SJSA1 (cell line): ENCODE measurements at places on chromosomes 2 and 18. TPM values are rescaled to one million over a fixed set of nuclear protein-coding genes. Genes with fewer than 3 reads are reported as not detected.

DNA sequence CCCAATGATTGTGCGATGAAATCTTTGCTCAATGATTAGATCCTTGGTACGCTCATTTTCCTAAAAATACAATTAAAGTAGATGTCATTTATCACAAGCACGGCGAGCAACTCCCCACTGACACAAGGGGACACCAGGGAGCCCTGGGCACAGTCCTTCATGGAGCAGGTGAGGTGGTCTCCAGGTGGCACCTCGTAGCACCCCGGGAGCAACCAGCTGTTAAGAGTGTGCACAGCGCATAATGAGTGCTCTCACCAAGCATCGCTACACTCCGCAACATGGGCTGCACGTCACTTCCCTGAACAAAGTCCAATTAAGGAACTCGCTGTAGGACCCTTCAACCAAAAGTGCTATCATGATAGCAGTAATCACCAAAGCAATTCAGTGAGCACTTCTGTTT lies 59.8 kb downstream of the ANO7 start:
- no peak overlapping the region for H3K27ac ChIP-seq
- H3K4me3 ChIP-seq: no peak overlapping the region
- no peaks in the 10 kb centered on the region for H3K27me3 ChIP-seq
- H3K4me1 ChIP-seq: no peaks in the 10 kb centered on the region
- no peak for DNase-seq

- no peaks in the 10 kb centered on the region for H3K36me3 ChIP-seq
- no peaks in the 10 kb centered on the region for H3K4me1 ChIP-seq
- H3K27ac ChIP-seq: no peak overlapping the region
- peaks cover 9% of the 10 kb centered on the region; the same call in 1 of the 2 replicates for H3K27me3 ChIP-seq
Measured at GRCh38 chr18:13804305-13804704, 19.6 kb upstream of the MC5R start.

DNA sequence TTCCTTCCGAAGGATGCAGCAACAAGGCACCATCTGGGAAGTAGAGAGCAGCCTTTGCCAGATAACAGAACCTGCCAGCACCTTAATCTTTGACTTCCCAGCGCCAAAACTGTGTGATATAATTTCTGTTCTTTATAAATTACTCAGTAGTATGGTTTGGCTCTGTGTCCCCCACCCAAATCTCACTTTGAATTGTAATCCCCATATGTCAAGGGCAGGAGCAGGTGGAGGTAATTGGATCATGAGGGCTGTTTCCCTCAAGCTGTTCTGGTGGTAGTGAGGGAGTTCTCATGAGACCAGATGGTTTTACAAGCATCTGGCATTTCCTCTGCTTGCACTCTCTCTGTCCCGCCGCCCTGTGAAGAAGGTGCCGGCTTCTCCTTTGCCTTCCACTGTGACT lies 899.9 kb downstream of the TRIB2 start:
- H3K27ac ChIP-seq: no peak overlapping the region
- no peak overlapping the region for H3K4me3 ChIP-seq
- no peaks in the 10 kb centered on the region for H3K36me3 ChIP-seq
- H3K27me3 ChIP-seq: no peaks in the 10 kb centered on the region
- no peak for DNase-seq

KIDINS220 gene
- 50.8 and 76.7 TPM in 2 replicates for total RNA-seq

DNA sequence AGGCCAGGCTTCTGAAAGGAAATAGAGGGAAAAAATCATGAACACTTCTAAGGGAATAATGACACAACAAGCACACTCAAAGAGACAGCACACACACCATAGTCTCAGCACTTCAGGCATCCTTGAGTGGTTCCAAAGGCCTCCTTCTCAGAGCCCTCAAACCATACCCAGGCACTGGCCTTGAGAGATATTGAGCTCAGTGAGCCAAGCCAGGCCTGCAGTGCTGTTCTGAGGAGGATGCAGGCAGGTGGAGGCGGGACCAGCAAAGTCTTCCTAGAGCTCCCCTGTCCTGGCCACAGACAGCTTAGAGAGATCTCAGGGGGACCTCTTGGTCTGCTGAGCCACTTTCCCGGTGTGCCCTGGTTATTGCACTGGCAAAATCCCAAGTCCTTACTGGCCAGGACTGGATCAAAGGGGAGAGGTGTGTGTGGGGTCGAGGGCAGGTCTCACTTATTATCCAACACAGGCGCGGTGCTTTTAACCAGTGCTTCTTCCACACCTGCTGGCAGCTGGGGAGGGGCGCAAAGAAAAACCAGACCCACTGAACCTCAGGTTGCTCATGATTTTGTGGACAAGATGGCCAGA lies 86.8 kb upstream of the HAAO start:
- no peaks in the 10 kb centered on the region for H3K36me3 ChIP-seq
- no peak overlapping the region for H3K27ac ChIP-seq
- H3K4me3 ChIP-seq: no peak overlapping the region

PROM2 gene
- 9.2 TPM in 1 of 2 replicates, not detected in the other for total RNA-seq

XIRP2 gene
- total RNA-seq: not detected in 2 replicates

- DNase-seq: no peak
- no peaks in the 10 kb centered on the region for H3K4me1 ChIP-seq
- H3K36me3 ChIP-seq: no peaks in the 10 kb centered on the region
- H3K27me3 ChIP-seq: no peaks in the 10 kb centered on the region
- H3K27ac ChIP-seq: no peak overlapping the region
- no peak overlapping the region for H3K4me3 ChIP-seq
Measured at GRCh38 chr18:6866552-6867085, 137.1 kb downstream of the ARHGAP28 start.

DNA sequence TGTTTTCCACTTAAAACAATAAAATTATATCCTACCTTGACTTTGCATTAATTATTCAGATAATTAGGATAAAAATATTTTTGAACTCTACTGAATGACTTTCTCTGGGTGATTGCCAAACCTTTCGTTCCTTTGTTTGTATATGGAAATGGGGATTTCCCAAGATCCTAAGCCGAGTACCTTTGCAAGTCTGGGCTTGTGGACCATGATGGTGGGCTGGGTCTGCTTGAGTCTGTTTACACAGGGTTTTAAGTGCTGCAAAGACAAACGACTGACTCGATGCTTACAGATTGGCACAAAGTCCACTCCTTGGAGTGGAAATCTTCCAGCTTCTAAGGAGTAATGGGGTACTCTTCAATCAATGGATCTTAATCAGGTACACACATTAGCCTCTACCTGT lies 659.5 kb downstream of the TSN start:
- H3K27ac ChIP-seq: no peak overlapping the region
- no peaks in the 10 kb centered on the region for H3K27me3 ChIP-seq
- no peaks in the 10 kb centered on the region for H3K36me3 ChIP-seq
- no peak for DNase-seq
- no peak overlapping the region for H3K4me3 ChIP-seq

- no peak for DNase-seq
- no peaks in the 10 kb centered on the region for H3K27me3 ChIP-seq
- H3K27ac ChIP-seq: no peak overlapping the region
- H3K36me3 ChIP-seq: no peaks in the 10 kb centered on the region
- no peak overlapping the region for H3K4me3 ChIP-seq
Measured at GRCh38 chr2:69680001-69680675, 36.6 kb upstream of the AAK1 start.

- H3K4me3 ChIP-seq: no peak overlapping the region
Measured at GRCh38 chr2:15687720-15688119, 96.1 kb downstream of the DDX1 start.

- H3K36me3 ChIP-seq: no peaks in the 10 kb centered on the region
- no peak overlapping the region for H3K27ac ChIP-seq
- DNase-seq: no peak
- H3K4me1 ChIP-seq: no peaks in the 10 kb centered on the region
Measured at GRCh38 chr2:19723021-19723420, 178.8 kb downstream of the TTC32 start.

- H3K4me1 ChIP-seq: peaks cover 9% of the 10 kb centered on the region
- H3K36me3 ChIP-seq: no peaks in the 10 kb centered on the region
- H3K27me3 ChIP-seq: no peaks in the 10 kb centered on the region
- no peak overlapping the region for H3K4me3 ChIP-seq
Measured at GRCh38 chr2:168687314-168687713, 115.1 kb upstream of the NOSTRIN start.

ZSCAN30 gene
- 7.5 TPM in 2 replicates for total RNA-seq

FRZB gene
- 0.03 TPM in 1 of 2 replicates, not detected in the other for total RNA-seq

GRCh38 chr2:65070172-65070830 lies 14.1 kb downstream of the CEP68 start:
- no peak overlapping the region for H3K4me3 ChIP-seq
- H3K4me1 ChIP-seq: peaks cover 33% of the 10 kb centered on the region
- DNase-seq: no peak
- no peaks in the 10 kb centered on the region for H3K27me3 ChIP-seq
- peaks cover 52% of the 10 kb centered on the region for H3K36me3 ChIP-seq

KCNF1 gene
- 0.24 TPM in 1 of 2 replicates, not detected in the other for total RNA-seq

DNA sequence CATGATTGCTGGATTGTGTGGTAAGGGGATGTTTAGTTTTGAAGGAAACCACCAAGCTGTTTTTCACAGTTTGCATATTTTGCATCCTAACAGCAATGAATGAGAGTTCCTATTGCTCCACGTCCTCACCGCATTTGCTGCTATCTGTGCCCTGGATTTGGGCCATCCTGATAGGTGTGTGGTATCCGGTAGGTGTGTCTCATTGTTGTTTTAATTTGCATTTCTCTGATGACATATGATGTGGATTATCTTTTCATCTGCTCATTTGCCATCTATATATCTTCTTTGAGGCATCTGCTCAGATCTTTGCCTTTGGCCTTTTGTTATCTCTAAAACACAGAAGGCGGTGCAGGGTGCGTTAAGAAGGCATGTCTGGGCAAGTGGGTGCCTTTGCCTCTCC lies 73.3 kb downstream of the LONRF2 start:
- no peaks in the 10 kb centered on the region for H3K4me1 ChIP-seq
- H3K36me3 ChIP-seq: no peaks in the 10 kb centered on the region
- H3K4me3 ChIP-seq: no peak overlapping the region
- H3K27me3 ChIP-seq: no peaks in the 10 kb centered on the region

DNA sequence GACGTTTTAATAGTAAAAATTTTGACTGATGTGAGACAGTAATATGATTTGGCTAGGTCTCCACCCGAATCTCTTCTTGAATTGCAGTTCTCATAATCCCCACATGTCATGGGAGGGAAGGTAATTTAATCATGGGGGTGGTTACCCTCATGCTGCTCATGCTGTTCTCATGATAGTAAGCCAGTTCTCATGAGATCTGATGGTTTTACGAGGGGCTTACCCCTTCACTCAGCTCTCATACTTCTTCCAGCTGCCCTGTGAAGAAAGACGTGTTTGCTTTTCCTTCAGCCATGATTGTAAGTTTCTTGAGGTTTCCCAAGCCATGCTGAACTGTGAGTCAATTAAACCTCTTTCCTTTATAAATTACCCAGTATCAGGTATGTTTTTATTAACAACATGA lies 327.0 kb upstream of the CDH7 start:
- no peaks in the 10 kb centered on the region for H3K36me3 ChIP-seq
- H3K27ac ChIP-seq: no peak overlapping the region
- no peaks in the 10 kb centered on the region for H3K4me1 ChIP-seq
- H3K27me3 ChIP-seq: no peaks in the 10 kb centered on the region

GPR35 gene
- 0.13 TPM in 1 of 2 replicates, not detected in the other for total RNA-seq

GRCh38 chr2:28607730-28608499 lies 112.1 kb downstream of the PLB1 start:
- no peak for DNase-seq
- H3K36me3 ChIP-seq: no peaks in the 10 kb centered on the region
- H3K27ac ChIP-seq: no peak overlapping the region
- no peak overlapping the region for H3K4me3 ChIP-seq
- H3K4me1 ChIP-seq: peaks cover 46% of the 10 kb centered on the region

- H3K27ac ChIP-seq: peak overlapping the region; percentile 86; the same call in 1 of the 2 replicates
- no peak overlapping the region for H3K4me3 ChIP-seq
- no peaks in the 10 kb centered on the region for H3K27me3 ChIP-seq
- peaks cover 26% of the 10 kb centered on the region for H3K36me3 ChIP-seq
Measured at GRCh38 chr18:58361212-58361611, 267.7 kb downstream of the ALPK2 start.

HSPE1 gene
- total RNA-seq: 328 and 363 TPM in 2 replicates

GRCh38 chr2:120932472-120932871 lies 196.8 kb downstream of the GLI2 start:
- peaks cover 79% of the 10 kb centered on the region for H3K4me1 ChIP-seq
- H3K27me3 ChIP-seq: no peaks in the 10 kb centered on the region
- peaks cover 49% of the 10 kb centered on the region for H3K36me3 ChIP-seq

GRCh38 chr18:34158881-34159690 lies 65.6 kb downstream of the NOL4 start:
- no peak overlapping the region for H3K27ac ChIP-seq
- no peaks in the 10 kb centered on the region for H3K27me3 ChIP-seq
- DNase-seq: peak; percentile 28
- H3K4me1 ChIP-seq: no peaks in the 10 kb centered on the region

CRYGC gene
- total RNA-seq: not detected in 2 replicates

SS18 gene
- total RNA-seq: 90.5 and 147 TPM in 2 replicates

DNA sequence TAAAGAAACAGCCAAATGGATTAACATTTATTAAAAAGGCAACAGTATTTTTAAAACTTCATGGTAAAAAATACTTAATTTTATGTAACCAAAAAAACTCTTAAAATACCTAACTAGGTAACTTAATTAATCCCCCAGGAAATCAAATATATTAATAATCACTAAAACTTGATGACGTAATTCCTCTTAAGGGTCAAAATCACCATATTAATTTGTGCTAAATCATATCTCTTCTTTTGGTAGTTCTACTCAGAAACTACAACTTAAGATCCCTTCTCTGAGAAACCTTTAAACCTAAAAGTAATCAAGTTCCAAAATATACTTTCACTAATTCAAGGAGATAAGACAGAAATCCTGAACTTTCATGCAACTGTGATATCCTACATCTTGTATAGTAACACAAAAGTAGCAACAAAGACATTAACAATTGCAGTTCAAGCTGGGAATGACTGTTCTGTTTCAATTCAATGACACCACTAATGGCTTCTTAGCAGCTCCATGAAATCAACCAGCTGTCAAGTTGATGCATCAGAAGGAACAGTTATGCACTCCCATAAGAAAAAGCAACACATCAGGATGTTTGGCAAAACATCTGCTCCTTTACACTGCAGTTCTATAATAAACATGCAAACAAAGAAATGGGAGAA lies 4.0 kb downstream of the BAZ2B start:
- no peak overlapping the region for H3K27ac ChIP-seq
- H3K36me3 ChIP-seq: no peaks in the 10 kb centered on the region; the same call in 1 of the 2 replicates
- no peak overlapping the region for H3K4me3 ChIP-seq
- DNase-seq: no peak
- peaks cover 6% of the 10 kb centered on the region; the same call in 1 of the 2 replicates for H3K4me1 ChIP-seq

DNA sequence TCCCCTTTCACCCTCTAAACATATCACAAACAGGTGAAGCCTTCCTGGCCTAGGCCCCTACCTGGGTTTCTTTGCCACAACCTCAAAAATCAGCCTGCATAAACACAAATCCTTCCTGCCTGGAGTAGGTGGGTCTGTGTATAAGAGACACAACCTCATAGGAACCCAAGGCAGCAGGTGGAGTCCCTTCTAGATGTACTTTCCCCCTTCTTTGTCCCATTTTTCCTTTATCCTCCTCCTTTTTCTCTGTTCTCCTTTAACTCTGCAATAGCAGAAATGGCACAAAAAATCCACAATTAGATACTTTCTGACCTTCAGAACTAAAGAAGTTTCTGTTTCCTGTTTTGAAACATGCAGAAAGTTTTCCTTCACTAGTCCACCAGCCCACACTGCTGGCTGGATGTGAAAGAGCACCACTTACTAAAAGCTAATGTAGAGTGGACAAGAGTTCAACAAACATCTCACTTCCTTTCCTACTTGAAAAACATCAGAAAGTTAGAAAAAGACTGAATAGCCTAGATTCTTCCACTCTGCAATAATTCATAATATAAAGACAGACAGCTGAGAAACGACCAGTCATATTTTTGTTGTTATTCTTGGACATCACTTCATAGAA lies 11.2 kb downstream of the SLC40A1 start:
- no peak overlapping the region for H3K4me3 ChIP-seq
- peaks cover 6% of the 10 kb centered on the region for H3K4me1 ChIP-seq
